Mammary epithelial cell (primary cell): ENCODE measurements at places on chromosomes 16 and 17. TPM values are rescaled to one million over a fixed set of nuclear protein-coding genes. Genes with fewer than 3 reads are reported as not detected.
A peak's percentile ranks its signal among the peaks of the same experiment; 100 is the strongest.

DNA sequence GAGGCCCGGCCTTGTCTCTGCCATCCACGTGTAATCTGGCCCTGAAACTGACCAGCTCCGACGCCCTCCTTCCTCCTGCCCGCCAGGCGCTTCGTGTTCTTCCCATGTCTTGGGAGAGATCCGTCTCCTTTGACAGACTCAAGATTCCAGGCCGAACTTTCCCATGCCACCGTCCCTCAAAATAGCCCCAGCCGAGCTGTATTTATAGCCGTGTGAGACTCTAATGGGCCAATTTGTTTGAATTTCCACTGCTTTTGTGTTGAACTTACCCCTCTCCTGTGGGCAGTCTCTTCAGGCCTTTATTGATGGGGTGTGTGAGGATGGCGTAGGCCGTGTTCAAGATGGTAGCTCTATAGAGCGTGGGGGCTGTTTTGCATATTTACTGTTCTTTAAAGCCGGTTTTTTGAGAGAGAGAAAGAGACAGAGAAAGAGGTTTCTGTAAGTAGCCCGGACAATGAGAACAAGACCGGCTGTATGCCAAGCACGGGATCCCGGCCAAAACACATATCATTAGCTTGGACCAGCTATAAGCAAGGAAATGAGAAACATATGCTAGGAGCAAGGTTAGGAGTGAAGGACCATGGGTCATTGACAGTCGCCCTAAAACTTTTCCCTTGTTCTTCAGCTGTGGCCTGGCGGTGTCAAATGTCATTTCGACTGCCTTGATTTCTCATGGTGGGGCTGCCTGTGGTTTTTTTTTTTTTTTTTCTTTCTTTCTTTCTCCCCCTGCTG, 124.5 kb upstream of the ZFHX3 start:
- peak; percentile 42 for DNase-seq

GRCh38 chr17:66704858-66705520, 129.9 kb upstream of the CACNG5 start:
- DNase-seq, result no peak

DNA sequence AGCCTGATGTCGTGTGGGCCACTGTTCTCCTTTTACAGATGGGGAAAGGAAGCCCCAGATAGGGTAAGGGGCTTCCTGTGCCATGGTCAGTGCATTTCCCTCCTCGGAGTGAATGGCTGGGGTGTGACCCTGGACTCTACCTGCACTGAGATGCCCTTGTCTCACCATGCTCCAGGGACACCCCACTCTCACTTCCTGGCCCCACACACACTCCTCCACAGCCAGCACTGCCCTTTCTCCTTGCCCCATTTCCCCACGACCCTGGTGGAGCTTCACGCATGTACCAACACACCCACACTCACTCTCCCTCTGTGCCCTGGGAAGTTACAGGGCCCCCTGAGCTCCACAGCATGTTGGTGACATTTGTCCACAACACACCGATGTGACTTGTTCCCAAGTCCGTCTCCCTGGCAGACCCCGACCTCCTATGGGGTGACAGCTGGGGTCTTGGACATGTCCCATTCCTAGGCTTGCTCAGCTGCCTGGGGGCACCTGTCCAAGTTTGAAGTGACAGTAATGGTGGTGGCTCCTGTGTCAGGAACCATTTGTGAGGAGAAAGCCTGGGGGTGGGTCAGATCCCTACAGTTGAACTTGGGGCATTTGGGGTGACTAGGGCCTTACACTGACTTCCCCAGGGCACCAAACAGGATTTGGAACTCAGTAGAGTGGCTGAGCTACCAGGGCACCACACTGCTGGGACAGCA, 47.4 kb downstream of the PECAM1 start:
- DNase-seq, result no peak

- DNase-seq, result no peak
Measured at GRCh38 chr17:34883106-34884000, 77.9 kb downstream of the CCT6B start.

GRCh38 chr16:67190448-67191399, 788 bp upstream of the EXOC3L1 start:
- DNase-seq, result no peak

DNA sequence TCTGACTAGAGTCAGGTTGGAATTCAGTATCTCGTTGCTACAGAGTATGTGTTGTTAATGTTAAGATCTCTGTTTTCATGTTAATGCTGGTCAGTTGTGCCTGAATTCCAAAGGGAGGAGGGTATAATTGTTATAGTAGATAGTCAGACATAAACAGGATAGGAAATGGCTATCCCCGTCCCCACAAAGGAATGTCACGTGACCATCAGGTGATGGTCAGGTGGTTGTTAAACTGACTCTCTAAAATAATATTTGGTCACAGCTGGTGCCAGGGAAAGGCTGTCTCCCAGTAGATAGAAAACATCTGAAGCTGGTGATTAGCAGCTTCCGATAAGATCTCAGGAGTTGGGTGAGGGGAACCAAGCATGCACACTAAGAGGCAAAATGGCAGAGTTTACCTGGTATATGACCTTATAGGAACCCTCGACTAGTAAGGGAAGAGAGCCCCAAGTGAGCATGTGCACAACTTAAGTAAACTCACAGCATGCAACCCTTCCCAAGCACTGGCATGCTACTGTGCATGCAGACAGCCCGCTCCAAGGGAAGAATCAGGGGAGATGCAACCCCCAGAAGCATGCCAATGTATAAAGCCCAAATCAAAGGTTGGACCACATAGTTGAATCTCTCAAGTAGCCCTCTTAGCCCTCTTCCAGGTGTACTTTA, 27.4 kb upstream of the SLC6A2 start:
- DNase-seq, result no peak

- DNase-seq, result no peak
Measured at GRCh38 chr17:77531002-77531401, 390.2 kb downstream of the SEC14L1 start.

DNA sequence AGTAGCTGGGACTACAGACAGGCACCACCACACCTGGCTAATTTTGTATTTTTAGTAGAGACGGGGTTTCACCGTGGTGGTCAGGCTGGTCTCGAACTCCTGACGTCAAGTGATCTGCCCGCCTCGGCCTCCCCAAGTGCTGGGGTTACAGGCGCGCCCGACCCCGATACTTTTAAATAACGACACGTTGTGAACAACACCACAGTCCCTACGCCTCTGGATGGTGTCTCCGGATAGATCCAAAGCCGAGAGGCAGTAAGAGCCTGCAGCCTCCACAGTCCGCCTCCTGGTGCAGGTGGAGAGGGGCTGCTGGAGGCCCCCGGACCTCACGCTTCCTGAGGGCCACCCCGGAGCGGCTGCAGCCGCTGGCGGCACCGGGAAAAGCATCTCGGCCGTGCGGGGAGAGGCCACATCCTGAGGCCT, 741 bp upstream of the TLCD3A start:
- DNase-seq, result no peak

DNA sequence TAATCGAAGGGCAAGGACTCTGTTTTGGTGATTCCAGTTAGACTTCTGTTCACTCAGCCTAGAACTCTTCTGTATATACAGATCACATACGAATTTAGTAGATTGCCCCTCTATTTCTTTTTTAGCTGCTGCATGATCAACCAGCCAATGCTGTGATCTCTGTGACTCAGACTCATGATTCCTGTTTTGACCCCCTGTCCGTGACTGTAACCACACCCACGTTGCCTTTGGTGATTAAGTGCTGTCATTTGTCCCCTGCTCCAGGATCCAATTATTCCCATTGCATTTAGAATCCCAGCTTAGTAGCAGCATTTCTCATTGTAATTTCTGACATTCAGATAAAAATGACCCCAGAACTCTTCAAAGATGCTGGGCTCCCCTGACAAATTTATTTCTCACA, 545.7 kb downstream of the NPIPA7 start:
- DNase-seq, result no peak

DNA sequence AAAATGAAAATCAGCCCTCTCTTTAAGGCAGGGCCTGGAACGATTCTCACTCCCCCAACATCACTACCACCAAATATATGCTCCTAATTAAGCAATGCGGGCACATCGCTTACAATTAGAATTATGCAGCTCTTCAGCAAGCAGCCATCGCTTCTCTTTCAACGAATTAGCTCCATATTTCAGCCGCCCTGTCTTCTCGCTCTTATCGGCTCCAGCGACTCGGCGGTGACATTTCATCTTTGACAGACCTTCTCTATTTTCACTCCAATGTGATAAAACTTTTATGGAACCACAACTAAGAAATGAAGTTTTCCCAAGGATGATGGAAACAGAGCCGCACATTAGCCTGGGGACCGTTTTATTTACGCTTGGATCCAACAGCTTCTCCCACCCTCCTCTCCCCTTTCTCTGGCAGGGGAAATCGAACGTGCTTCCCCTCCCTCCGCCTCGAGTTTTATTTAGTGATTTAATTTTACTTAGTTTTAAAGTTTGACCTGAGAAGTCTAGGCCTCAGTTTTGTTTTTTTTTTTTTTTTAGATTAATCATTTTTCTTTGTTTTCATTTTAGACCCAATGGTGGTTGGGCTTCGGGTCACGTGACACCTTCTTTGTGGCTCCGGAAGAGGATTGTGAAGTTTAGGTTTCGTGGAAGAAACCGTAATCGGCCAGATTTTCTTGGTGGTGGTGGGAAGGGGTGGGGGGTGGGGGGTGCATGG, 3.1 kb upstream of the HOXB2 start:
- DNase-seq, result peak; percentile 68

DNA sequence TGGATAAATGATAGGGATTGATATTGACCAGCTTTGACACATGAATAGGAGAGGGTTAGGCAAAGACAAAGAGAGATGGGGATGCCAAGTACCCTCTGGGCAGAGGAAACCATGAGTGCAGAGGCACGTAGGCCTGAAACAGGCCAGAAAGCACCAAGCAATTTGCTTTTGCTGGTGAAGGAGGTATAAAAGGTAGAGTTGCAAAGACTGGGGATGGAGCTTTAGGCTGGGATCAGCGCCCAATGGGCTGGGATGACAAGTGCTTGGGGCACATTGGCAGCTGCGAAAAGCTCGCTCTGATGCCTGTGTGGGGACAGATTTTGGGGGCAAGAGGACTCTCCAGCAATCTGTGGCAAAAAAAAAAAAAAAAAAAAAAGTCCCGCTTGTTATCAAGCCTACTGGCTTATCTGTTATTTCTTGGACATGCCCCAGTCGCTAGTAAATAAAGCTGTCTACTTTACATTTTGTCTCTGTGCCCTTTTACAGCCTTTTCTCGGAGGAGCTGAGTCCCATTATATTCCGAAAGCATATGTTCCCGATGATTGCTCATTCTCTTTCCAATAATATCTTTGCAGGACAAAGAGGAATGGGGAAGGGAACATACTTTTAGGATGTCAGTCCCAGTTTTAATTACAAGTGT, 578.4 kb downstream of the MAF start:
- no peak for DNase-seq

DNA sequence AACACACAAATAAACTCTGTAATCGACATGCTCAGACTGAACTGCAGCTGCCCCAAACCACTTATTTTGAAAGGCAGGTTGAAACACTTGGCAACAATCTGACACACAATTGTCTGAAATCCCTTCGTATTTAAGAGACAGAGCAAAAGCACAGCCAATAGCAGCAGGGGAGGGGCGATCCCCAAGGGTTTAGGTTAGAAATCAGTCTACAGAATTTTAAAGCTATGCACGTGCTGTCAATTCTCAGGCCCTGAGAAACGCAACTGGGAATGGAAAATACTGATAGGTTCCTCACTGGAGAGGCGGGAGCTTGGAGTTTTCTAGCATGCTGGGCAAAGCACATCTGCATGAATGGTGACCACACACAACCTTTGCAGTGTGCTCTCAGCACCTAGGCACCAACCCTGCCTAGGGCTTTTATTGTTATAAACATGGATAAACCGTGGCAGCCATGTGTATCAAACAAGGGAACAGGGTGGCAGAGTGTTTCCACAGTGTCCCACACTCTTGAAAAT, 168.0 kb downstream of the AATF start:
- DNase-seq, result no peak

GRCh38 chr17:50027881-50028735, 27.8 kb upstream of the ITGA3 start:
- DNase-seq, result peak; percentile 97

DNA sequence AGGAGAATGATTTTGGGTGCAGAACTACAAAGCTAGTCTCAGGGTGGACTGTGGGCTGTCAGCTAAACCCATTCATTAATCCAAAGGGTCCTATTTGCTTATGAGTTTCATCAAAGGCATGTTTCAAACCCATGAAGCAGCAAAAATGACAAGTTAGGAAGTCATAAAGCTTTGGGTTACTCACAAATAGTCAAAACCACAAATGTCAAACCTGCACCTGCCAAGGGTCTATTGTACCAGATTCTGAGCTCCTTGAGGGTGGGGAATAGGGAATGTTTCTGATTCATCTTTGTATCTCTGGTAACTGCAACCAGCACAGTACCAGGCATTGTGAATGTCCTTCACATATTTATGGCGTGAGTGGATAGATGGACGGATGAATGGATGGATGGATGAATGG, 317.7 kb downstream of the MAF start:
- DNase-seq, result no peak

DNA sequence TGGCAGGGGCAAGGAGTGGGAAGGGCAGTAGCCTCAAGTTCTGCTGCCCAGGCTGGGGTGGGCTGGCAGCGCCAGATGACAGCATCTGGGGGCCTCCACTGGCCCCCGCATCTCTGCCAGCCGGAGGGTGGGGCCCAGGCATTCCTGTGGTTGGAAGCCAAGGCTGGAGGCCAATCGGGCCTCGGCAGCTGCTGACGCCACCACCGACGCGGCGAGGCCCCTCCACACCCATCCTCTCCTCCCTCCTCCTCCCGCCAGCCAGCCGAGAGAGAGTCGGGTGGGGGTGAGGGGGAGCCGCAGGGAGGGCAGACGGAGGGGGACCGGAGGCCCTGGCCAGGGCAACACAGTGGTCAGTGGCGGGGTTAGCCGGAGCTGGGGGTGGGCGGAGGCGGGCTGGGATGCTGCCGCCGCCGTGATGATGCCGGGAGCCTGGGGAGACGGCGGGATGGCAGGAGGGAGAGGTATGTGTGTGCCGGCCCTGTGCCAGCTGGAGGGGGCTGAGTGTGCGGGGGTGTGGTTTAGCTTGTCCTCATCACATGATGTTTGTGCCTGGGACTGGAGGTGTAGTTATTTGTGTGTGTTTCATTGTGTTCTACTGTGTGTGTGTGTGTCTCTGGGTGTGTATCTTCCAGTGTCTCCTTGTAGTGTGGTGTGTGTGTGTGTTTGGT, 36.6 kb downstream of the ARHGAP23 start:
- DNase-seq, result peak; percentile 85

DNA sequence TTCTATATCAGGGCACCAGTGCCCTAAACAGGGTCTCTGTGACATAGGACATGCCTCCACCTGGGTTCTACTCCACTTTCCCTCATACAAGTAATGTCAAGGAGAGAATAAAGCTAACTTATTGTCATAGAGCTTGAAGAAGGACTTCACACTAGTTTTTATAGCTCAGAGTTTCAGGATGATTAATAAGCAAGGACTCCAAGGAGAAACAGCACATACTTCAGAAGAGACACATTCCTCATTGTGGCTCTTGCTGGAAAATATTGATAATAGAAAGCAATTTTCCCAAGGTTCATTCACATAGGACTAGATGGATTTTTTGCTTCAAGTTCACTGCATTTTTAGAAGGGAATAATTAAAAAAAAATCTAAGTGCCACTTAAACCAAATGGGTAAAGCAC, 133.3 kb downstream of the CA10 start:
- DNase-seq, result peak; percentile 30

GRCh38 chr17:10842658-10843057, 4.8 kb upstream of the PIRT start:
- no peak for DNase-seq

Gene KCNAB3
- polyA plus RNA-seq, result 0.52 TPM

Gene FZD2
- polyA plus RNA-seq, result 4.5 TPM

Gene GP1BA
- not detected for polyA plus RNA-seq

Gene CPHXL2
- not detected for polyA plus RNA-seq

Gene MRPL28
- 155 TPM for polyA plus RNA-seq

Gene MYO1D
- 55.2 TPM for polyA plus RNA-seq
